HTR-8/SVneo (cell line): ENCODE measurements at places on chromosomes 3 and 15.

- DNase-seq: peak; percentile 13
These were observed 179.6 kb downstream of the NSMCE3 start for GRCh38 chr15:29089731-29090616.

DNA sequence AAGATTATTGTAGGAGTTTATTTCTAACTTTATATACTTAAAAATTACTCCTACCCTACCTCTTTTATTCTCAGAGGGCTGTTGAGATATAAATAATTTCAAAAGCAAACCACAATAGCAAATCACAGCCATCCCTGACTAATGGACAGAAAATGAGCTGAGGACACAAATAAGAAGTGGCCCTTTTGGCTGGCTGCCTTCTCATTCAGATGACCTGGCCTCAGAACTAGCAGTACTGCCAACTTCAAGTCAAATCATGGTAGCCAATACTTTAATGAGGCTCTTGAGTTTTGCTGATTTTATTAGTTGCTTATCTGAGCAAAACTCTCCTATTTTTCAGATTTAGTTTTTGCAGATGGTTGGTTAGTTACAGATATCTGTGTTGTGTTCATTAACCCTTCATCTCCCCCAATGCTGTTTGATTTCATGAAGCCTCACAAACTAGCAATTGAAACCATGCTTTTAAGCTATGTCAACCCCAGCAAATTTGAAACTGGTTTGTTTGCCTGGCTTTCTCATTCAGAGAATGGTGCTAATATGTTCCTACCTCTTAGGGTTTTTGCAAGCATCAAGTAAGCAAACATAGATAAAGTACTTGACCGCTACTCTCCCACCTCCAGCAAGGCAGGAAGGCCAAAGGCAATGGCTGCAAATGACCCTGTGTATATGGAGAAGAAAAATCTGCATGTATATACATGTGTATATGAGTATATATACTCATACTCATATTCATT, 73.4 kb upstream of the HACD2 start:
- no peak for DNase-seq

- DNase-seq: peak; percentile 17
These were observed 97.2 kb downstream of the LRTM1 start for GRCh38 chr3:54830658-54831057.

GRCh38 chr15:84023636-84024035, 211.9 kb upstream of the GOLGA6L4 start:
- no peak for DNase-seq

- DNase-seq: no peak
These were observed 213.2 kb upstream of the DCBLD2 start for GRCh38 chr3:99114565-99115291.

DNA sequence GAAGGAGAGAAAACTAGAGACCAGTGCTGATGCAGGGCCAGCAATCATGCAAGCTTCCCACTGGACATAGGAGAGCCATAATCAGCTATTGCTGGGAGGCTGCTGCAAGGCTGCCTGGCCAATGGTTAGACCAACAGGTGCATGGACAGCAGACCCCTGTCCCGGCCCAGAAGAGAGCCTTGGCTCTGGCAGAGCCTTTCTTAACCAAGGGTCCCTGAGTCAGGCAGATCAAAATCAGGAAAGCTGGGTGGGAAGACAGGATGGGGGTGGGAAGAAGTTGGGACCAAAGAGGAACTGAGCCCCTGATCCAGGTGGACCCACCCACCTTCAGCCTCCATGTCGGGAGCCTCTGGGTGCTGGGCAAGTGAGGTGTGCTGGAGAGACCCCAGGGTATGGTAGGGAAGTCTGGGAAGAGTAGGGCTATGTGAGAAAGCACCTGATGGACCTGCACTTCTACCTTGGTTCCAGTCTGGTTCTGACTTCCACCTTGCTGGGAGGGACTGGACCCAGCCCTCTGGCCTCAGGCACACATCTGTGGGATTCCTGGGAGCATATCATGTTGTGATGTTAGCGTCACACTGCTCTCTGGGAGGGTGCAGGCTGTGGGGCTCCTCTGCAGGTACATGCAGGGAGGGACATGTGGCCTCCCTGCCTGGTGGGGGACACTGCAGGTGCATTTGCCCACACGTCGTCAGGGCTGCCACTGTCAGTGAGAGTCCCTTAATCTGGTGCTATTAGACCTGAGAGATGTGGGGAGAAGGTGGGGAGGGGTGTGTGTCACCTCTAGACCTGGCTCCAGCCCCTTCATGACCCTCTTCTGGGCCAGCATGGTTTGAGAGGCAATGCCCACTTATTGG, 24.7 kb downstream of the KY start:
- no peak for DNase-seq

- no peak for DNase-seq
These were observed 19.5 kb upstream of the PIK3CB start for GRCh38 chr3:138854204-138854603.

DNA sequence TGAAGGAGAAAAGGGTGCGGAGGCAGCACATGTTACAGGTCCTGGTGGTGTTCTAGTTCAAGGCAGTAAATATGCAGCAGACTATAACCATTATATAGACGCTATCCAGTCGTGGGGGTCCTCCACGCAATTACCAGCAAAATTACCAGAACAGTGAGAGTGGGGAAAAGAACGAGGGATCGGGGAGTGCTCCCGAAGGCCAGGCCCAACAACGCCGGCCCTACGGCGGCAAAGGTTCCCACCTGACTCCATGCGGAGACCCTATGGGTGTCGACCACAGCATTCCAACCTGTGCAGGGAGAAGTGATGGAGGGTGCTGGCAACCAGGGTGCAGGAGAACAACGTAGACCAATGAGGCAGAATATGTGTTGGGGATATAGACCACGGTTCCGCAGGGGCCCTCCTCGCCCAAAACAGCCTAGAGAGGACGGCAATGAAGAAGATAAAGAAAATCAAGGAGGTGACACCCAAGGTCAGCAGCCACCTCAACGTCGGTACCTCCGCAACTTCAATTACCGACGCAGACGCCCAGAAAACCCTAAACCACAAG, 89.0 kb upstream of the TPM1 start:
- DNase-seq: no peak

- DNase-seq: peak; percentile 45
These were observed 204.2 kb downstream of the GHSR start for GRCh38 chr3:172244011-172244410.

DNA sequence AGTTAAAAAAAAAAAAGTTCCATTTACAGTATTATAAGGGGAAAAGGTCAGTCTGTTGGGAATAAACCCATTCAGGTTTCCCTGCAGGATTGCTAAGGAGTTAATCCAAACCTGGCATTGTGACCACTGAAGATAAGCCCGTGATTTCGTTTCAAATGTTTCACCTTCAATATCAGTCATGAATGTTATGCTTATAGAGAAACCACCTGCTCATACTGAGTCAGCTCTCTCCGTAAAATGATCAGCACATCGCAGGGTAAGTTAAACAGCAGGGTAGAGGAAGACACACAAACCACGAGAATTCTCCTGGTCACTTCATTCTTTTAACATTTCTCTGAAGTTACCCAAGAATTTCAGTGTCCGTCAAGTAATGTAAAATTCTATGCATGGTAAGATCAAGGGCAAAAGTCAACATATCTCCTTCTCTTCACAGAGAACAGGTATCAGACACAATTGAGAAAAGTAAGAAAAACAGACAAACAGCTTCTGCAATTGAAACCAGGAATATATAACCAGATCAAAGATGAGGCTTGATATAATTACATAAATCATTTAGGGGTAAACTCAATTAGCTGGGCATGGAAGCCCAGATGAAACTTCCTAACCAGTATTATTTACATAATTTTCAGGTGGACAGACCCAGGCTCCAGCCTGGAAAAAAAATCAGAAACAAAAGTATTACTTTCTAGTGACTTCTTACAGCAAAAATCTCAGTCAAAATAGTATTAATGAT, 67.6 kb upstream of the ARHGEF3 start:
- no peak for DNase-seq

- no peak for DNase-seq
These were observed 1186.7 kb upstream of the EPHA6 start for GRCh38 chr3:95627697-95628096.

DNA sequence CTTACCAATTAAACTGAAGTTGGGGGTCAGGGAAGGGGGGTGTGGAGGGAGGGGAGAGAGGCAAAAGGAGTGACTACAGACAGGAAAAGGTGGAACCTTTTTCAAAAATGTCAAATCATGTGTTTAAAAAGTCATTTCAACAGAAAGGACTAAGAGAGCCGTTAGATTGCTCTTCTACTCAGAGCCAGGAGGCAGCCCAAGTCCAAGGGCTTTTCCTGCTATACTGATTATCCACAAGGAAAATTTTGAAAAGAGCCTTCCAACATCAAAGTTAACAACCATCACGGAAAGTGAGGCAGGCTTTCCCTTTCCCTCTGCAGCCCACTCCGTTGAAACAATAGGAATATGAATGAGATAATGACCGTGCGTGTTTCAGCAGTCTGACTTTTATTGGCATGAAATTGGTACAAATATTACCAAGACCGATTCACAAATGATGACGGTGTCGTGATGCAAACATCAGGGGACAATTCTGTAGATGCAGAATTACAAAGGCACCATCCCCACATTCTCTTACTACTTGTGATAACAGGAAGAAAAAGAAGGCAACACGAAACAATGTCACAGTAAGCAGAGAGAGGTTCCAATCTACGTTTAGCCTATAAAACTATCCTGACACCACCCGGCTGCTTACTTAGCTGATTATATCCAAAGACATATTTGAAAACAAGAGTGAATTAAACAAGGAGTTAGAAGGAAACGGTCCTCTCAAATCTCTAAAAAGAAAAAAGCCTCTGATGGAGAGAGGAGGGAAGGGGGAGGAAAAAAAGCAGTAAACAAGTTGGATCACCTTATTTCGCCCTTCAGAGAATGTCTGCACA, 453.7 kb downstream of the FOXP1 start:
- DNase-seq: no peak
